ENCODE measurements at places on chromosomes 6 and 20.
A peak's percentile ranks its signal among the peaks of the same experiment; 100 is the strongest.

DNA sequence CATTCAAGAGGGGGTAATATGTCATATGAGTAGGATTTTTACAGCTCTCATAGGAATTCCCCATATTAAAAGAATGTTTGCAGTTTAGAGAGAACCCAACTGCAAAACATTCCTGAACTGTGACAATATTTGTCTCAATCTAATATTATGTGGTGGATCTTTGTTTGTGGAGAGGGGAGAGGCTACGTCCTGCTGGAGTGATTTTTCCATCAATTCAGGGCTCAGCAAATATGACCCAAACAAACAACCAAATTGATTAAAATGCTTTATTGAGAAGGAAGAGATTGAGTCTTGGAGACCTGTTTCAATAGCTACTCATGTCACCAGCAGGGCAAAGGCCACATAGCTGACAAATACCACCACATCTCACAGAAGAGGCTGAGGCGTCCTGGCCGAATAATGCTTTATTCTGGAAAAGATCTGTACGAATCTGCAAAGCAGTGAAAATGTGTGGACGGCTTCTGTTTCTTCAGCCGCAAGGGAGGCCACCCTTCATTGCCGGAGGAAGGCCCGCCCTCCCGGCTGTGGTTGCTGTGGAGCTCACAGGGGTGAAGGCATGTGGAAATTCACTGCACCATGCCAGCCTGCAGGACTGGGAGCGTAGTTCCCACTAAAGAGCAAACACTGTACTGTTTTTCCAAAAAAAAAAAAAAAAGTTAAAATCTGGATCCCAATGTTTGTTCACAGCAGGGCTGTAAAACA is 89.7 kb upstream of the QKI start:
- no peak for ATAC-seq

GRCh38 chr6:134138226-134138975 is 86.0 kb upstream of the SLC2A12 start:
- no peak for ATAC-seq

GRCh38 chr6:135871296-135871695 is 19.8 kb downstream of the PDE7B start:
- ATAC-seq, result no peak

- no peak for ATAC-seq
Measured at GRCh38 chr6:15065261-15065989, 180.4 kb upstream of the JARID2 start.

GRCh38 chr6:121190122-121190521 is 144.2 kb downstream of the TBC1D32 start:
- no peak for ATAC-seq

GRCh38 chr6:42569102-42570028 is 5.5 kb downstream of the UBR2 start:
- ATAC-seq, result no peak

DNA sequence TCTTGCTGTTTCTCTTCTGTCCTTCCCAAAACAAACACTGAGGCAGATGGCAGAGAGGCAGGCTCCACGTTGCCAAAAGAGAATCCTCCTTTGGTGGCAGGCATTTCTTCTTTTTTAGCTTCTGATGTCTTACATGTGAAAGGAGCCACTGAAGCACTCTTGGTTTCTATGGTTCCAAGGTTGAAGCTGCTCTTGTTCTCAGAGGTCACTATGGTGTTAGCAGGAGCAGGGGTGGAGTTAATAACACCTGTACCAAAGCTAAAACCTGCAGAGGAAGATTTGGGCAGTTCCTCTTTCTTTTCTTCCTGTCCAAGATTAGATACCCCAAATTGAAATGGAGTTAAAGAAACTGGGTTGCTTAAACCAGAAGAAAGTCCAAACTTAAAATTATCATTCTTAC is 28.8 kb downstream of the FAM8A1 start:
- no peak for ATAC-seq

GRCh38 chr20:25690427-25690826 is 6.2 kb downstream of the ZNF337 start:
- ATAC-seq, result no peak

GRCh38 chr20:9103955-9104354 is 35.1 kb downstream of the PLCB4 start:
- ATAC-seq, result no peak

- no peak for ATAC-seq
Measured at GRCh38 chr6:127103482-127103881, 15.0 kb upstream of the RSPO3 start.

DNA sequence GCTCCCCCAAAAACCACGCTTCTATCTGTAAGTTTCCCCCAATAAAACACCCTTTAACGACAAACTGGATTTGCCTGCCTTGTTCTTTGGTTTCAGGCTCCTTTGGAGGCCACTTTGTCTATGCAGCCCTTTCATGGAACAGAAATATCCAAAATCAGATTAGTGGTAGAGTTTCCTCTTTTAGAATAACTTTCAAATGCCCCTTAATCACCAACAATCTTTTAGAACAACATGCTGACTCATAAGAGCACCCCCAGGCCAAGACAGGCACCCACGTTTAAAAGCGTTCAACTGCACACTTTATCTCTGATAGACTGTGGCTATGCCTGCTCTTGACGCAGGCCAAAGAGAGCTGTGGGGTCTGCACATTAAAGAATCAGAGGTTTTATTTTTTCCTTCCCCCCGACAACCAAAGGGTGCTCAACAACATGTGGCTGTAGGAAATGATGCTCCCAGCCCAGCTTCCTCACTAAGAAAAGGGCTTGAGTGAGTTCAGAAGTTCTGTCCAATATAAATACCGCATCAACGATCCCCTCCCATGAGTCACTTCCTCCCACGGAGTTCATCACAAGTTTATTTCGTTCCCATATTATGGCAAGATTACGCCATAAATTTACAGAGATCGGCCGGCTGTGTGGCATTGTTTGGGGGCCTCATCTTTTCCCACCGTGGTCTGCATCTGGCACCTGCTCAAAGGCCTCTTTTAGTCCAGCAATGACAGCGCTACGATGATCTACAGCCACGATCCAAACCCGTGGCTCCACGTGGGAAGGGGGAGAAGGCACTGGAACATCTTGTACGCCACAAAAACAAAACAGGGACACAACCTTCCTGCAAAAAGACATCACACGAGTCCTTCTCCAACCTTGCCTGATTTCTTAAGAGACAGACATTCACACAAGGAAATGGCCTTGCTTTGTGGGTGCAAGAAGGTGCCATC is 88.8 kb upstream of the NFATC2 start:
- peak; percentile 41 for ATAC-seq

- no peak for ATAC-seq
Measured at GRCh38 chr6:150745896-150746295, 119.6 kb upstream of the MTHFD1L start.

DNA sequence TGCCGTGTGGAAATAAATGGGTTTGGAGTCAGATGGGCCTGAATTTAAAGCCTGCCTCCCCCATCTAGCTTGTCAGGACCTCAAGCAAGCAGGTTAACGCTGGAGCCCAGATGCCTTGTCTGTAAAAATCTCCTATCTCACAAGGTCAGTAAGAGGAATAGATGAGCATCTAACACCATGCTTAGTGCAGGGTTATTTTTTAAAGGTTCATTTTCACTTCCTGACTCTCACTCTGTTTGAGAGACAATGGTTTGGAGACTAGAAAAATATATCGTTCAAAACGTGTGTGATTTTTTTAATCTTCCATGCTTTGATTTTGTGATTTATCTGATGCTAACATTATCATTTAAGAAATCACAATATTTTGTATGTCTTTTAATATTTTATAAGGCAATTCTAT is 114.0 kb upstream of the TAB2 start:
- ATAC-seq, result no peak

- ATAC-seq, result no peak
Measured at GRCh38 chr6:45442716-45443115, 65.0 kb upstream of the SUPT3H start.

GRCh38 chr20:9233804-9234203 is 164.9 kb downstream of the PLCB4 start:
- ATAC-seq, result no peak

DNA sequence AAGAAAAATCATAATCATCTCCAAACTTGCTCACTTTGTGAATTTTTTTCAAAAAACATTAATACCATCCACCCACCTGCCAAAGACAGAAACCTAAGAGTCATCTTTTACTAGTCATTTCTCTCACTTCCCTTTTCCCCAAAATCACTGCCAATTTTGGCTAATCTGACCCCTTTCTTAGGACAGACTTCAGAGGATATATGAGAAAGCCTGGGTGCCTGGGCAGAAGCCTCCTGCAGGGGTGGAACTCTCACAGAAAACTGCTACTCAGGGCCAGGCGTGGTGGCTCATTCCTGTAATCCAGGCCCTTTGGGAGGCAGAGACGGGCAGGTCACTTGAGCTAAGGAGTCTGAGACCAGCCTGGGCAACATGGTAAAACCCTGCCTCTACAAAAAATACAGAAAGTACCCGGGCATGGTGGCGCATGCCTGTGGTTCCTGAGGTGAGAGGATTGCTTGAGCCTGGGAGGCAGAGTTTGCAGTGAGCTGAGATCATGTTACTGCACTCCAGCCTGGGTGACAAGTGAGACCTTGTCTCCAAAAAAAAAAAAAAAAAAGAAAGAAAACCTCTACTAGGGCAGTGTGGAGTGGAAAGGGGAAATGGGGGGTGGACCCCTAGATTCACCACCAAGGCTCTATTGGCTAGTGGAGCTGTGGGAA is 3.8 kb downstream of the DEK start:
- ATAC-seq, result peak; percentile 60

DNA sequence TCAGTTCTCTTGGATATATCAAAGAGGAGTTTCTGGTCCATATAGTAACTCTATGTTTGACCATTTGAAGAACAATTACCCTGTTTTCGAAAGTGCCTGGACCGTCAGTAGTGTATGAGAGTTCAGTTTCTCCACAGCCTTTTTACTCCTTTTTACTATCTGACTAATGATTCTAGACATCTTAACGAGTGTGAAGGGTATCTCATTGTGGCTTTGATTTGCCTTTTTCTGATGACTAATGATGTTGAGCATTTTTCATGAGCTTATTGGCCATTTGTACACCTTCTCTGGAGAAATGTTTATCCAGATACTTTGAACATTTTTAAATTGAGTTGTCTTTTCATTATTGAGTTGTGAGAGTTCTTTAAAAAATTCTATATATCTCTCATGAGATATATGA is 114.9 kb upstream of the ATXN1 start:
- ATAC-seq, result no peak

- ATAC-seq, result no peak
Measured at GRCh38 chr6:106244931-106245330, 80.6 kb downstream of the ATG5 start.

DNA sequence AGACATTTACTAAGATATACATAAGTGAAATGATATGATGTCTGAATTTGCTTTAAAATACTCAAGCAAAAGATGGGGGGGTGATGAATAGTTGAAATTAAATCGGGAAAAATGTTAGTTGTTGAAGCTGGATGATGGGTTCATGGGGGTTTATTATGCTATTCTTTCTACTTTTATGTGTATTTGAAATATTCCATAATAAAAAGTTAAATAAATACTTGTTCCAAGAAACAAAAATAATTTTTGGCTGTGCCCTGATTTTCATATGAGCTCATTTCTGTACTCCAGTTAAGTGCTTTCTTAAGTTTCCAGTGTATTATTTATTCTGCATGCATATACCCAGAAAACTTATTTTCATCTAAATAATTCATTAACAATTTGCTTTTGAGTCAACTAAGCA is 138.6 kb downstream of the AIG1 start:
- no peak for ATAC-seq

GRCh38 chr6:137240168-137240567 is 21.0 kb upstream of the IFNGR1 start:
- ATAC-seq, result no peak

- ATAC-seq, result no peak
Measured at GRCh38 chr6:65706436-65706835, 590 bp downstream of the EYS start.

DNA sequence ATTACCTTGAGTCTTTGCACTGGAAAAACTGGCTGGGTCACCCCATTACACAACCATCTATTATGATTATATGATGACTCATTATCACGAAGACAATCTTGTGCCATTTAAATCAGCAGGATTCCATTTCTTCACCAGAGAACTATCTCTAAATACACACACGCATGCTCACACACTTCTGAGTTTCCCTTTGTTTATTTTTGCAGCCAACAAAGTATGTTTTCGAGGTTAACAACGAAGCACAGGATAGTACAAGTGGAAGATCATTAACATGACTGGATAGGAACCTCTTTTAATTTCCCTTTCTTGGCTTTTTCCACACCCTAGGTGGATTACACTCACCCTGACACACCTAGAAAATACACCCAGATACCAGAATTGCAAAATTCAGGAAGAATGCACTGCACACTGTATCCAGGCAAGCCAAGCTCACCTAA is 18.9 kb downstream of the PERP start:
- ATAC-seq, result no peak

GRCh38 chr6:165820934-165821333 is 157.9 kb upstream of the PDE10A start:
- ATAC-seq, result no peak

DNA sequence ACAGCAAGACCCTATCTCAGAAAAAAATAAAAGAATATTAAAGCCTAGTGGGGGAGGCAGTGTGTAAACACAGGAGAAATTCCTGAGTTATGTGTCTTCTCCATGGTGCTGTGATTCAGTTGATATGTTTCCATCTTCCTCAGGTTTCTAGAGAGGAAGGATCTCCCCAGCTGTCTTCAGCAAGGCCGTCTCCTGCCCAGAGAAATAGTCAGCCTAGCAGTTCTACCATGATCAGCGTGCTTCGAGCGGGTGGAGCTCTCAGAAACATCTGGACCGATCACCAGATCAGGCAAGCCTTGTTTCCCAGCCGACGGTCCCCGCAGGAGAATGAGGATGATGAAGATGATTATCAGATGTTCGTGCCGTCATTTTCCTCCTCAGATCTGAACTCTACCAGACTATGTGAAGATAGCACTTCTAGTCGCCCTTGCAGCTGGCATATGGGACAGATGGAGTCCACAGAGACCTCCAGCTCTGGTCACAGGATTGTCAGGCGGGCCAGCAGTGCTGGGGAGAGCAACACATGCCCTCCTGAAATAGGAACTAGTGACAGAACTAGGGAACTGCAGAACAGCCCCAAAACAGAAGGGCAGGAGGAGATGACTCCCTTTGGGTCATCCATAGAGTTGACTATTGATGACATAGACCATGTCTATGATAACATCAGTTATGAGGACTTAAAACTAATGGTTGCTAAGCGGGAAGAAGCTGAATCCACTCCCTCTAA is 34.9 kb upstream of the MTHFD1L start:
- ATAC-seq, result no peak

Measured in stimulated activated memory B cell treated with anti-CD40 and anti-IgM and Interleukin-4, amounts not matched to agents 10 μg/mL and 1 μg/mL and 100 μg/mL, for 72 hours (primary cell).